HTR-8/SVneo (cell line): ENCODE measurements at places on chromosomes 6 and 20.
A peak's percentile ranks its signal among the peaks of the same experiment; 100 is the strongest.

DNA sequence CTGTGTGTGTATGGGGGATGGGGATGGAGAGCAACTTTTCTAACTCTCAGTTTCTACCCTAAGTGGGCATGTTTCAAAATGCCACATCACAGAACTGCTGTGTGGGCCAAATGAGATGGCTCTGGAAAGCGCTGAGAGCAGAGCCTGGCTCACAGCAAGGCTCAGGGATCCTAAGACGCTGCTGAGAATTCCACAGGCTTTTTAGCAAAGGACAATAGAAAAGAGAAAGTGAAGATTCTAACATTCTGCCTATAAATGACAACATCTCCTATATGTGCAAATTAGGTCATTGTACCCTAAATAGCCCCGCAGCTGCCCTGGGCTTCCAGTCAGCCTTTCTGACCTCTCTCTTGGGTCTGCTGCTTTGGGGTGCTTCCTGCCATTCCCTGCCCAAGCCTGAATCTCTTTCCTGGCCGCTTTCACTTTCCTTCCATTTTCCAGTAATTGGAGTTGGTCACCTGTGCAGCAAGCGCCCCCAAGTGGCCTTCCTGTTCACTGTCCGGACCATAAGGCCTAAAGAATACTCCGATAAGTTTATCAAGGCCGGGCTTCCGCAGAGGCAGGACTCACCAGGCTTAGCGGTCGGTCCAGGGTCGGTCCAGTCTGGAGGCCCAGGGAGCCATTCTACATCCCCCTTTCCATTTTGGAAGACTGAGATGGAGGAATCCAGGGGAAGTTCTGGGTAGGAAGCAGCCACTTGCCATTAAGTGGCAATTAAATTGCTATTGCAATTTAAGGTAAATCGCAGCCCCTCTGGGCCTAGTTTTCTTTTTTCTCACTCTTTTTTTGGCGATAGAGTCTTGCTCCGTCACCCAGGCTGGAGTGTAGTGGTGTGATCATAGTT is 6.7 kb upstream of the DDR1 start:
- DNase-seq: peak; percentile 90

GRCh38 chr6:16158943-16159557 is 30.2 kb downstream of the MYLIP start:
- no peak for DNase-seq

GRCh38 chr6:88006557-88006956 is 41.1 kb upstream of the SPACA1 start:
- no peak for DNase-seq

- DNase-seq: no peak
These were observed 127.5 kb downstream of the SASH1 start for GRCh38 chr6:148470156-148470555.

- DNase-seq: no peak
These were observed 472.3 kb upstream of the CITED2 start for GRCh38 chr6:139846538-139847456.

DNA sequence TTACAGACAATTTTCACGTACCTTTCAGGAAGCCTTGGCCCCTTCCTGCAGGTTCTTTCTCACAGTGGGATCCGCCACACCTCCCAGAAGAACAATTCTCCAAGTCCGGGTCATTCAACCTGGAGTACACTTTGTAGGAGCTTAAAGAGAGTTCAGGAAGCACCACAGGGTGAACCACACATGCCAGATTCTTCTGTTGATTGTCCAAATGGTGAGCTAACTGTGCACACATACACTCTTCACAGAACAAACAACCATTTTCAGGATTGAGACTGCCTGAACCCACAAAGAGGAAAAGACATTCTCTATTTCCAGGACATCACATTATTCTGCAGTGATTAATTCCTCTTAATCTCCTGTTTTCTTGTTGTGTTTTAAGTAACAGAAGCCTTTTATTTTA is 51.0 kb downstream of the SCGN start:
- DNase-seq: no peak

GRCh38 chr6:57097596-57097995 is 7.6 kb downstream of the ZNF451 start:
- no peak for DNase-seq
